AG09309 (cell line): ENCODE measurements at places on chromosomes 5 and 9.
A peak's percentile ranks its signal among the peaks of the same experiment; 100 is the strongest.

- DNase-seq, result no peak
Measured at GRCh38 chr9:37452611-37453010, 12.6 kb downstream of the ZBTB5 start.

DNA sequence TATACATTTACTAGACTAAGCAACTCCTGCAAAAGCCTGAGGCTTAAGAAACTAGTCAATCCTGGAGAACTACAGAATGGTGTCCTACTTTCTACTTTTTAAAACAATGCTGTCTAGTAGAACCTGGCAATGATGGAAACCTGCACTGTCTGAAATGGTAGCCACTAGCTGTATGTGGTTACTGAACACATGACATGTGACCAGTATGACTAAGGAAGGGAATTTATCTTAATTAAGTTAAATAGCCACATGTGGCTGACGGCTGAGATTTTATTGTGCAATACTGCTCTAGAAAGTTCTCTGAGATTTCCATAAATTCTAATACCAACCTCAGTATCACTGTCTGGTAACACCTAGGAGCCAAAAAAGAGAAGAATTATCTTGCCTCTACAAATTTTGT is 44.9 kb upstream of the RAPGEF6 start:
- DNase-seq, result peak; percentile 69

- DNase-seq, result no peak
Measured at GRCh38 chr9:18255747-18256146, 218.2 kb upstream of the ADAMTSL1 start.

DNA sequence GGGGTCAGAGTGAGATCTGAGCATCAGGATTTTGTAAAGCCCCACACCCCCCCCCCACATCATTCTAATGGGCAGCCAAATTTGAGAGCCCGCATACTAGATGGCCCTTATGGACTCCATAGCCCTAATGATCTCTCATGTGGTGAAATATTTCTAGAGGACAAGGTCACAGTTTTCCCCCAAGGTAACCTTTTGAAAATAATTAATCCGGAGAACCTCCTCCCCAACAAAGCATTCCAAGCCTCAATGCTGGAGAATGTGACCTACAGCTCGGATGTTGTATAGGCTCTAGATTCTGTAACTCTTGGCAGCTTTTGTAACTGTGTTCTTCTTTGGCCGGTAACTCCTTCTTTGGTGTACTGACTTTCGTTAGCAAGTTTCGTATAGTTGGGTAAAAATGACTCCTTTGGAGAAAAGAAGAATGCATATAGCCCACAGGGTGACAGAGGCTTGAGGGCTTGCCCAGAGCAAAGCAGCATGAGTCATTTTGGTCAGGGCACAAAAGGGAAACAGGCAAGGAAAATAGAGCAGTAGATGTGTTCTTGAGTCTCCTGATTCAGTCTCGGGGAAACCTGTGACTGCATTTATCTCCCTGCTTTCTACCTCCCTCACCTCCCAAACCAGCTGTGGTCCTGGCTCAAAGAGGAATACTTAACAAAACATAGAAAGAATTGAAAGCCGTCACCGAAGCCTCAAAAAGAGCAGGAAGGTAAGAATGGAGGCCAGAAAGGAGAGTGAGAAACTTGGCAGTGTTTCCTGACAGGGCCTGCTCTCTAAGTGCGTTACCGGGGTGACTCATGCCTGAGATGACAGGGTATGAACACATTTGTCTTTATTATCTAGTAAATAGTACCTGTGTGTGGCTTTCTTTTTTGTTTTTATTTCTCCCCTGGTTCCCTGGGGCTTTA is 6.6 kb upstream of the XPA start:
- peak; percentile 64 for DNase-seq

DNA sequence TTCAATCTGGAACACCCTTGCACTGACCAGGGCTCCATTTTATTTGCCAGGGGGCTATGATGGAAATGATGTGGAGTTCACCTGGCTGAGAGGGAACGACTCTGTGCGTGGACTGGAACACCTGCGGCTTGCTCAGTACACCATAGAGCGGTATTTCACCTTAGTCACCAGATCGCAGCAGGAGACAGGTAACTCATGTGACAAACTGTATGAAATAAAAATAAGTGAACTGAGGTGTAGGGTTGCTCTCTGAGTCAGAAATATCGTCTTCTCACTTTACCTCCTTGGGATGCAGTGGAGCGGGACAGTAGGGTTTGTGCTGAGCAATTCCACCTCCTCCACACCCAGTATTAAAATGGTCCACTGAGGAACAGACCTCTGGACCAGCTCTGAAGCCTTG is 22.1 kb downstream of the GABRP start:
- DNase-seq, result no peak

- no peak for DNase-seq
Measured at GRCh38 chr5:37121465-37121864, 127.7 kb downstream of the CPLANE1 start.

DNA sequence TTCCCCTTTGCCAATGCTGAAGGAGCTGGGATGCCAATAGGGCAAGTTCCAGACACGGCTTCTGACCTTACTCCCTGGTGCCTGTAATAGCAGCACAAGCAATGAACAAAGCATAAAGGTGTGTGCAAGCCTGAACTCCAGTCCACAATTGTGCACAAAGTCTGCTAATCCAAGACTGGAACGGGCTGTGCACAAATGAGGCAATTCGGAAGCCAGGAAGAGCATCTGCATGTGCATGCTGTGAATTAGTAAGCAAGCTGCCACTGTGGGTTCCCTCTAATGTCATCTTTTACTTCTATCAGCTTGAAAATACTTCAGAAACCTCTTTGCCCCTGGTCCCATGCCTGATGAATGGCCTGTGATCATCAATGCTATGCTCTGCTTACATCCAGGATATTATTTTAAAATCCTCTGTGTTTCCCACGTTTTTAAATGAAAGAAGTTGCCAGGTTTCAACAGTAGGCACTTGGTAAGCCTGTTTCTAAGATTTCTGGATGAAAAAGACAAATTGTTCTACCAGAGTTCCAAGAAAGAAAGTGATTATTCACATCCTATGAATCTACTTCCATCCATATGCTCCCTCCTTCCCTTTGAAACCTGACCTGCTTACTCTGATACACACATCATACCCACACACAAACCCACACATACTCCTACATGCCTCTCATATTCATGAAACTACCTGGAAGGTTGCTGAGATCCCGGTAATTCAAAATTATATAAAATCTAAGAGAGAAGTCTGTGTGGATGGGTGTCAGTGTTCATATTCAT is 165.7 kb downstream of the KCTD16 start:
- no peak for DNase-seq

DNA sequence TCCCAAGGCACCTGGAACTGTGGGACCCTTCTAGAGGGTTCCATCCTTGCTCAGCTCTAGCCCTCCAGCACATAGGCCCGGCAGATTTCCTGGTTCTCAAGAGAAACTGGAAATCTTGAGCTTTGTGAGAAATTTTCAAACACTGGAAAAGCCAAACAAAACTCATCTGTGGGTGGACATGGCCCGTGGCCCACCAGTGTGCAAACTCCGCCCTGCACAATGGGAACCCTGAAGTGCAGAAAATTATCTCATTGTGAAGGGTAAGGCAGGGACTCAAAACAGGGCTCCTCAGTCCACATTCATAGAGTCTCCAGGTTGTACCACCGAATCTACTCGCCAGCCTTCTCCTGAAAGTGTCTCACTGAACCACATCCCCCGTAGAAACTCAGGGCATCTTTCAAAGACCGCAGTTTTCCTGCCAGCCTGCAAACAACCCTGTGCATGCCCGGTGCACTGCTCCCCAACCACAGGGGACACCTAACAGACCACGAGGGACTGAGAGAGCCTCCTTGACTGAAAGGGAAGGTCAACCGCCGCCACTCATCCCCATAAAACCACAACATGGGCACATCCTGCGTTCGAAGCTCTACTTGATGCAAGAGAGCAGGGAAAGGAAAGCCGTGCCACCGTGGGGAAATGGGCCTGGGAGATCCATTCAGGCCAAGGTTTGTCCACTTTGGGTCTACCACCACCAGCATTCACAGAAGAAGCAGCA is 18.1 kb downstream of the ADAMTS2 start:
- DNase-seq, result no peak

GRCh38 chr9:93267681-93268505 is 84.0 kb downstream of the WNK2 start:
- DNase-seq, result no peak

DNA sequence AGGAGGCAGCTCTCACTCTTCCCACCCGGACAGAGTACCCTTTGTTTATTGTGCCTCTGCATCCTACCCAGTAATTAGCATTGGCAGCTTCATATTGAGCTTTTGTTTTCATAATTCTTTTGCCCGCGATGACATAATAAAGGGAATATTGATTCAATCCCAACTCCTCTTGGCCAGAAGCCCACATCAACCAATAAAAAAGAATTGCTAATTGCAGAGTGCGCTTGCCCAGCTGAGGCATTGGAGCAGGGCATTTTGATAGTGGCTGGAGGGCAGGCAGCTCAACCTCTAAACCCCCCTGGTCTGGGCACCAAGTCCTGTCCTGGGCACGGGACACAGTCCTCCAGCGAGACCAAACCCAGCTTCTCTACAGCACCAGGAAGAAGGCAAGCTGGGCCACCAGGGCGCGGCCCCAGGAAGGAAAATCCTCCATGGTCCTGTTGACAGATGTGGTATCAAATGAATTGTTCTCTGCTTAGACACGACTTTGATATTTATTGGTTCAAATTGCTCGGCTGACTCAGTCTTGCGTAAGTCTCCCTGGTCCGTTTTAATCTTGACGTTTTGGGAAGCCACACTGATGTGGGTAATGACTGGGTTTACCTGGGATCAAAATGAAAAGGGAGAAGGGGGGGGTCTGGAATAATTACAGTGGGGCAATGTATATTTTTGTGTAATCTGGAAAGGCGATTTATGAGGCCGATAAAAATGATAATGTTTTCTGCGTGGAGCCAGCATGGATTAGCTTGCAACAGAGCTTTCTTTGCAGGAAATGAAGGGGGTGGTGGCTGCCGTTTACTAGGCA is 220.7 kb upstream of the MSX2 start:
- DNase-seq, result peak; percentile 85

GRCh38 chr9:75161116-75161857 is 73.0 kb downstream of the OSTF1 start:
- no peak for DNase-seq

GRCh38 chr5:31741496-31741895 is 102.6 kb downstream of the PDZD2 start:
- no peak for DNase-seq
